ENCODE measurements at places on chromosomes 3 and 15.

GRCh38 chr3:73685061-73685460, 60.3 kb upstream of the PDZRN3 start:
- DNase-seq = no peak

- DNase-seq = no peak
Measured at GRCh38 chr15:29133321-29133720, 136.3 kb downstream of the NSMCE3 start.

DNA sequence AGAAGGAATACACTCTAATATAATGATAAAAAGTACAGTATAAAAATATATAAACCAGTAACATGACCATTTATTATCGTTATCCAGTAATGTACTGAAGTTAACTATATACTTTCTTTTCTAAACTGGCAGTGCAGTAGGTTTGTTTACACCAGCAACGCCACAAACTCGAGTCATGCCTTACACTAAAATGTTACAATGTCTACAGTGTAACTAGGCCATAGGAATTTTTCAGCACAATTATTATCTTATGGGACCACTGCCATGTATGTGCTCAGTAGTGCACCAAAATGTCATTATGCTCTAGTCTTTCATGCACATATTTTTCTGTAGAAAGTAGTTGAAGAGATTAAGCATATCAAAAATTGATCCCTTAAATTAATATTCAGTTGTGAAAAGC, 609.8 kb upstream of the BCHE start:
- DNase-seq = no peak

- no peak for DNase-seq
Measured at GRCh38 chr3:158766364-158766763, 34.1 kb upstream of the RARRES1 start.

- DNase-seq = peak; percentile 60
Measured at GRCh38 chr3:183518491-183519251, 36.8 kb downstream of the KLHL6 start.

DNA sequence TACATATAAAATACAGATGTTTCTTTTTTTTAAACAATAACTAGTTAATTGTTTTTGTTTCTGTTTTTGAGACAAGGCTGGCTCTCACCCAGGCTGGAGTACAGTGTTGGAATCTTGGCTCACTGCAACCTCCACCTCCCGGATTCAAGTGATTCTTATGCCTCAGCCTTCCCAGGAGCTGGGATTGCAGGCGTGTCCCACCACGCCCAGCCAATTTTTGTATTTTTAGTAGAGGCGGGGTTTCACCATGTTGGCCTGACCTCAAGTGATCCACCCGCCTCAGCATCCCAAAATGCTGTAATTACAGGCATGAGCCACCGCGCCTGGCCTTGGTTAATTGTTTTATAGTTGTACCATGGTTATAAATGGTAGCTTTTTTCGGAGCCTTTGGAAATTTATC, 72.3 kb downstream of the PIAS1 start:
- no peak for DNase-seq

DNA sequence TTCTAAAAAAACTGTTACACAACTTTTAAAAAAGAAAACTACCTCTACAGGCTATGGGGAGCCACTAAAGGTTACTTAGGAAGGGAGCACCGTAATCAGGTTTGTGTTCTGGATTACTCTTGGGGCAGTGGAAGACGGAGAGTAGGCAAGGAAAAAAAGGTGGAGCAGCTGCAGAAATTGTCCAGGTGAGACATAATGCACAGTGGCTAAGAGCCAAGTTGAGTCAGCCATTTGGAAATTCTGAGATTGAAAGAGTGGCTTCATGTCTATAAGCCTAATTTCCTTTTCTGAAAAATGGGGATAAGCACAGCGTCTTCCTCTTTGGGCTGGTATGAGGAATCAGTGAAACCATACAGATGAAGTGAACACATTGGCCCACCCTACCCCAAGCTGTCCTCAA, 195.2 kb downstream of the CADPS start:
- DNase-seq = no peak

- DNase-seq = no peak
Measured at GRCh38 chr15:64454282-64454681, 6.1 kb upstream of the ZNF609 start.

GRCh38 chr3:10150987-10151386, 9.4 kb downstream of the VHL start:
- DNase-seq = no peak

DNA sequence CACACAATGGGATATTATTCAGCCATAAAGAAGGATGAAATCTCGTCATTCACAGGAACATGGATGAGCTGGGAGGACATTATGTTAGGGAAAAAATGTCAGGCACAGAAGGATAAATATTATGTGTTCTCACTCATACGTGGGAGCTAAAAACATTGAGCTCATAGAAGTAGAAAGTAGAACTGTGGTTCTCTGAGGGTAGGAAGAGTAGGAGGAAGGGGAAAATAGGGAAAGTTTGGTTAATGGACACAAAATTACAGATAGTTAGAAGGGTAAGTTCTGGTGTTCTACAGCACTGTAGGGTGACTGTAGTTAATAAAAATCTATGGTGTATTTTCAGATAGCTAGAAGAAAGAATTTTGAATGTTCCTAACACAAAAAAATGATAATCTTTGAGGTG, 102.6 kb upstream of the LIPC start:
- no peak for DNase-seq

DNA sequence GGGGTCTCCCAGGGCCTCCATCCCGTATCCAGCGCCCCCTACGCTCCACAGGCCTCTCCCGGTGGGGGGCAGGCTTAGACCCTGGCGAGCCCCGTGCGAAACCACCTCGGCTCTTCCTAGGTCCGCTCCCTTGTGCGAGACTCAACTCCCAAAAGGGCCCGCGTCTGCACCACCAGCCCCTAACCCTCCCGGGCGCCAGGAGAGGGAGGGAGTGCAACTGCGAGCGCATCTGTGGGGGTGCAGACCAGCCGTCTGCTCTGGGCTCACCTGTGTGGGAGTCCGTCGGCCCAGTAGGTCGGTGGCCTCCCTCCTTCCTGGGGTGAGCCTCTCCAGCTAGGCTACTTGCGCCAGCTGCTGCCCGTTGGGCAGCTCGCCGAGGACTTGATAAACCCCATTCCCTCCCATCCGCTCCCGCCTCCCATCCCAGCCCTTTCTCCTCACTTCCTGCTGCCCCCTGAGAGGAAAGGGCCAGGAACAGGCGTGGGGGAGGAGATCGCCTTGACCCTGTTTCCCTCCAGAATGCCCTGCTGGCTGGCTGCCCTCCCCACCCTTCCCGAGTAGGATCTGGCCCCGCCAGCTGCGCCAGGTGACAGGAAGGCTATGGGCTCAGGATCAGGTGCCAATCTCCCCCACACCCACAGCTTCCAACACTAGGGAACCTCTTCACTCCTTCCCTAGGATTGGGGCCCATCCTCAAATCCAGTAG, at the start of gene HYAL2:
HYAL2 (minus strand) TSS at position 360 of the 706 bp plus-strand sequence. CDS start 2,256 bp downstream, outside the sequence.
- DNase-seq = peak; percentile 68

GRCh38 chr15:93469994-93470393, 381.0 kb upstream of the RGMA start:
- DNase-seq = no peak

- DNase-seq = no peak
Measured at GRCh38 chr3:169260296-169260695, 403.2 kb downstream of the MECOM start.

DNA sequence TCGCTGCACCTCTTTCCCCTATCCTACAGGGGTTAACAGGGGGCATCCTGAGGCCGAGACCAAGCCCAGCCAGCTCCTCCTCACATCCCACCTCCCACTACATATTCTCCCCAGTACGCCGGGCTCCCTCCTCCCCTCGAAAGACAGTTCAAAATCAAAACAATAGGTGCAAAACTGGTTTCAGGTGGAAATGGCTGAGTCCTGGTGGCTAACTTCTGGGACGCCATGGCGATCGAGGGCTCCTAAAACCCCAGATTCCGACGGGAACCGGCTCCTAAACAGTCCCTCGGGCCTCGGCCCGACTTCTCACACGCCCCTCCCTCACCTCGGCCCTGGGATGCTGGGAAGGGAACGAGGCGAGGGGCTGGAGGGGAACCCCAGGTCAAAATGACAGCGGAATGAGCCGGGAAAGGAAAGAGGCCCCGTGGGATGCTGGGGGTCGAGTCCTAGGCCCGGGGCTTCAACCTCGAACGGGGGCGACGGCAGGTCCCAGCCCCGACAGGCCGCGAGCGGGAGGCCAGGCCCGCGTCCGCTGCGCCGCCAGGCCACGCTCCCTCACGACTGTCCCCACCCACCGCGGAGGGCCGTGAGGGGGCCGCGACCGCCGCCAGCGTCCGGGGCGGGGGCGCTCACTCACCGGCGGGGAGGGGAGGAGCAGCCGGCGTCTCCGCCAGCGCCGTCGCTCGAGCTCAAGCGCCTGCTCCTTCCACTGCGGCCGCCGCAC, 492 bp downstream of the TMCC1 start:
- peak; percentile 87 for DNase-seq

GRCh38 chr3:10930666-10931040, 61.9 kb upstream of the SLC6A1 start:
- DNase-seq = no peak

DNA sequence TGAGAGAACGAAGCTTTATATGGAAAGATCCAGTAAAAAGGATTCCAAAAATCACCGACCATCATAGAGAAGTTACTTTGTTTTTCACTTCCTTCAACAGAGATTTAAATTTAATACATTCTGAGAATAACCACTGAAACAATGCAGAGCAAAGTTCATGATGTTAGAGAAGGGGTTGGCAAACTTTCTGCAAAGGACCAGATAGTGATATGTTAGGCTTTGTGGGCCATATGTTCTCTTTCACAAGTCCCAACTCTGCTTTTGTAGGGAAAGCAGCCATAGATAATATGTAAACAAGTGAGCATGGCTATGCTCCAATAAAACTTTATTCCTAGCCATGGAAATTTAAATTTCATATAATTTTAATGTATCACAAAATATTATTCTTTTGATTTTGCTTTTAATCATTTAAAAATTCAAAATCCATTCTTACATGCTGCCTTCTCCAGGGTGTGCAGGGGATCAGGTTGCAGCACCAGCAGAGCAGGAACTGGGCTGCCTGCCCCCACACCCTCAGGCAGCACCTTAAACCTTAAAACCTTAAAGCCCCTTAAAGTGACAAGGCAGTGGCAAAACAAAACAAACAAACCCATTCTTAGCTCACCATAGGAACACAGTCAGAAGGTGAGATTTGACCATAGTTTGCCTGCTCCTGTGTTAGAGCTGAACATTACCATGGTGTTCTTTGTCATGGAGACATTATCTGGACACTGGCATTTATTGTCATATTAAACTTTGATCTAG, 16.9 kb upstream of the IGSF10 start:
- DNase-seq = no peak

GRCh38 chr3:105369500-105370371, 3.0 kb downstream of the ALCAM start:
- DNase-seq = peak; percentile 75

DNA sequence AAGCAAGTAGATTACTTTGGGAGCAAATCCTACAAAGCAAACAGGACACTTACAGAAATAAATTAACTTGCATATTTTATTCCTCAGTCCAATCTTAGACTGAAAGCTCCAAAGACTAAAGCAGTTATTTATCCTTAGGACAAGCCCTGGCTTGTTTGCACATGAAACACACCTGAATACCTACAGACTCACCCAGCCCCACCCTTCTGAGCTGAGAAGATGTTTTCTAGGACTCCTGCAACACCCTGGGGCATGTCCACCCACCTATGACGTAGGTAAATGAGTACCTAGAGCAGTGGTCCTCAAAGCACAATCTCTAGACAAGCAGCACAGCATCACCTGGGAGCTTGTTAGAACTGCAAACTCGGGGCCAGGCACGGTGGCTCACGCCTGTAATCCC, 80.8 kb downstream of the ANXA2 start:
- no peak for DNase-seq

GRCh38 chr3:43418601-43419272, 132.4 kb downstream of the SNRK start:
- no peak for DNase-seq

GRCh38 chr3:133926736-133927539, 31.3 kb upstream of the RAB6B start:
- no peak for DNase-seq

DNA sequence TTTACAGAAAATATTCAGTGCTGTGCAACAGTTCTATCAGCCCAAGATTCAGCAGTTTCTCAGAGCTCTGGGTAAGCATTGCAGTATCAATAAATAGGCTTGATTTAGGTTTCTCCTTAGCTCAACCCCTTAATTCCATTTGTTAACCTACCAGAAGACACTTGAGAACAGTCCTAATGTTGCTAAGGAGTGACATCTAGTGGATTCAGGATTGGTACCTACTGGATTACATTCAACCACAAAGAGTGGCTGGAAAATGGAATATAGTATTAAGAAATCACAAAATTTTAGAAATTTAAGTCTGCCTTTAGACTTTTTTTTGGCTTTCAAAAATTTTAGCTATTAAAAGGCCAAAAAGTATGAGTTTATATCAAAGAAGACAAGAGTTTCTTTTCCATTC, 34.7 kb downstream of the POLG start:
- no peak for DNase-seq

- DNase-seq = peak; percentile 81
Measured at GRCh38 chr3:178084938-178085816, 451.1 kb upstream of the KCNMB2 start.

DNA sequence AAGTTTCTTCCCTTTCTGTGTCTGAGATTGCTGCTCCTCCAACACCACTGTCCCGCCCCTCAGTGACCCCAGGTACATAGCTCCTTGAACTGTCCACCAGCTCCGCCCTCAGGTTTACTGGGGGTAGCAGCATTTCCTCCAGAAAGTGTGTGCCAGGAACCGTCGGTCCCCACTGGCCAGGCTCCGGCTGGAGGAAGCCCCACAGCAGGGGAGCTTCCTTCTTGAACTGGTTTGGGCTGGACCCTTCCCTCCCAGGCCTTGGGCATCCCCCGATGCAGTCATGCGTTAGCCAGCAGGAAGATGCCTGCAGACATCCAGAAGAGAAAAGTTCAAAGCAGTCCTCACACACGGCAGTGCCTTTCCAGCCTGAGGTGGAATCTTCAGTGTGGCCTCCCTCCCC, 19.7 kb downstream of the PAK6 start:
- DNase-seq = no peak

- no peak for DNase-seq
Measured at GRCh38 chr15:38532728-38533127, 31.9 kb downstream of the RASGRP1 start.

- no peak for DNase-seq
Measured at GRCh38 chr15:98596131-98596530, 52.2 kb upstream of the IGF1R start.

Data from ecto neural progenitor cell (in vitro differentiated cells).